ENCODE measurements at places on chromosomes 13 and 19.

- DNase-seq: no peak
Measured at GRCh38 chr19:55446060-55446459, 3.0 kb upstream of the SHISA7 start.

- no peak for DNase-seq
Measured at GRCh38 chr13:48142436-48142835, 47.5 kb upstream of the MED4 start.

GRCh38 chr13:48113756-48114130, 18.8 kb upstream of the MED4 start:
- DNase-seq: no peak

DNA sequence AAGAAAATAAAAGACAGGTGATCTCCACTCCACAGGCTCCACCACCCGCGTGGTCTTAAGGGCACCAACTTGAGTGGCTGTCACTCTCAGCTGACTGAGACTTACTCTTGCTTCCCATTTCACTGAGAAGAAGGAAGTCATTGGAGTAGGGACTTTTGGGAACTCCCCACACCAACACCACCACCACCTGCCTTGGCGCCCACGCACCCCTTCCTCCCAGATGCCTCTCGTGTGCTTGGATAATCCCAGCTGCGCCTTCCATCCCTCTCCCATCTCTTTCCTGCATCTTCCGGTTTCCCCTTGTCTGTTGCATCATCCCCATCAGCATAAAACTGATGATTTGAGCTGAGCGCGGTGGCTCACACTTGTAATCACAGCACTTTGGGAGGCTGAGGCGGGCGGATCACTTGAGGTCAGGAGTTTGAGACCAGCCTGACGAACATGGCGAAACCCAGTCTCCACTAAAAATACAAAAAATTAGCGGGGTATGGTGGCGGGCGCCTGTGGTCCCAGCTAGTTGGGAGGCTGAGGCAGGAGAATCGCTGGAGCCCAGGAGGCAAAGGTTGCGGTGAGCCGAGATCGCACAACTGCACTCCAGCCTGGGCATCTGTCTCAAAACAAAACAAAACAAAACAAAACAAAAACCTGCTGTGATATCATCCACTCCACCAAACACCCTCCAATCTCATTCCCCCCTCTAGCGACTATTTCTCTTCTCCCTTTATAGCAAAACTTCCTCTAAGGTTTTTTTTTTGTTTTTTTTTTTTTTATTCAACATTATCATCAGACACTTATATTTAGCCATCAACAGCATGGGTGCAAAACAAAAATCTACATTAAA, 25.5 kb downstream of the AP2S1 start:
- DNase-seq: no peak

DNA sequence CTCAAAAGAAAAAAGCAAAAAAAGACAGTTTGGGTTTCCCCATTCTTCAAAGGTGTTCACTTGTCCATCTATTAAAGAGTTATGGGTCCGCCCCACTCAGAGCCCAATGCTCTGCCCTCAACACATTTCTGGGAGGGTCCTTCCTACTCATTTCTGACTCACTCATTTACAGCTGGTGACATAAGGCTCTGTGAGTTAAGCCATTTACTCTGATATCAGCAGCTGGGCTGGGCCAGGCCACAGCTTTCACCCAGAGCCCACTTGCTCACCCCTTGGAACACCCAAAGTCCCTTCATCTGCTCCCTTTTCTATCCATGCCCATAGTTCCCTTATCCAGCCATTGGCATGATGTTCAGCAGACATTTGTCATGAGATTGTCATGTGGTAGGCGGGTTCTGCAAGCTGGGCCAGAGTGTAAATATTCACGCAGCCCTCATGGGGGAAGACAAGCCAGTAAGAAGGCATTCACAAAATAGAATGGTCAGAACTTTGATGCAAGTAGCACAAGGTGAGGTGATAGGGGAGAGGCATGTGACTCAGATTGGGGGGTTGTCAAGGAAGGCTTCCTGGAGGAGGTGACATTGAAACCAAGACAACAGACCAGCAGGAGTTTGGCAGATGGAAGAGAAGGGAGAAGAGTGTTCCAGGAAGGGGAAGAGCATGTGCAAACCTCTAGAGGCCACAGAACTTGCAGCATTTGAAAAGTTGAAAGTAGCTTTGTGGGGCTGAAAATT, 5.9 kb downstream of the MAST1 start:
- no peak for DNase-seq

GRCh38 chr19:21566073-21566472, 60.7 kb downstream of the ZNF429 start:
- DNase-seq: no peak

DNA sequence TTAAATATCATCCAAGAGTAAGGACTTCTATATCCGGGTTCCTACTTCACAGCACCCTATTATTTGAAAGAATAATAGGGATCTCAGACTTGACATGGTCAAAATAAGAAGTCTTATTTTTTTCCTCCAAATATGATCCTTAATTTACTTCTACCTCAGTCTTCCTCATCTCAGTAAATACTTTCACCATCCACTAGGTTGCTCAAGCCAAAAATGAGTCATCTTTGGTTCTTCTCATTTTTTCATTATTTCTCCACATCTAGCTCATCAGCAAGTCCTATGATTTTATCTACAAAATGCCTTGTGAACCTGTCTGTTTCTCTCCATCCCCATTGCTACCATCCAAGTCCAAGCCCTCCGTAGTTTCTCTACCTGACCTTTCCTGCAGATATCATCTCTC, 121.9 kb upstream of the GJB6 start:
- peak; percentile 71 for DNase-seq

GRCh38 chr13:88802886-88803285, 1131.7 kb downstream of the SLITRK5 start:
- peak; percentile 47 for DNase-seq

DNA sequence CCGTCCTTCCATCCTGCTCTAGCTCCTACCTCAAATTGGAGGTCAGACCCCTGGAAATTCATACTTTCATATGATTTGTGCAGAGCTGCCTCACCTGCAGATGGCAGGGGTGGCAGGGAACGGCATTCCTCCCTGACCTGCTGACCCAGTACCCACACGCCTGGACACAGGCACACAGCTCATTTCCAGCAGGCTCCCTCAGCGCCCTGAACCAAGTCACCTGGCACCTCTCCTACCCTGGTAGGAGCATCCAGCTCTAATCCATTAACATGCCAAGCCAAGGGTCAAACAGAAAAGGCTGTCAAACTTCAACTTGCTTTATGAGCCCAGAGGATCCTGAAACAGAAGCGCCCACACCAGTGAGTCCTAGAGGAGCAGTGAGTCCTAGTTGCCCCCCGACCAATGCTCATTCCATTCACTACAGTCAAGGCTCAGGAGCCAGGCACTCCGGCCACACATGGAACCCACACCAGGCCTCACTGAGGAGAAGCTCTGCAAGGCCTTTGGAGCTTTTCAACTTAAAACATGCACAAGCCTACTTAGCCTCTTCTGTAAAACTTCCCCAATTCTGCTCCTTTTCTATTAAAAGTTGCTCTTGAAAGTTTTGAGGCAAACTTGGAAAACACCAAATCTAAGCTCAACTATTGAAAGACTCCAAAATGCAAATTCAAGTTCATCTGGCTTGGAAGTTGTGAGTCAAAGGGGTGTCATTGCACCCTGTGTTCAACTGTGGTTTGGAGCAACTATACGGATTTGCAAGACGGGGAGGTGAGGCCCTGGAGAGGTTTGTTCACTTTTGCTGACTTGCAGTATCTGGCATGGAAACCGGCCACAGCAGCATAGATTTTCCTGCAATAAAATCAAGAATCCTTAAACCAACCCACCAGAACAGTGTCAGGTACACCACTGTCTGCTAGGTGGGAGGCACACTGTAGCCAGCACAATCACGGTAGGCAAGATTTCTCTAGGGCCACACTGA, 96.7 kb downstream of the CRYL1 start:
- peak; percentile 56 for DNase-seq

GRCh38 chr19:16779539-16780163, 49.5 kb upstream of the SIN3B start:
- no peak for DNase-seq

- DNase-seq: no peak
Measured at GRCh38 chr13:90713441-90714133, 633.9 kb upstream of the MIR17HG start.

All from ELR (cell line).